ENCODE measurements at places on chromosomes 12 and 14.

- peak; percentile 68 for DNase-seq
These were observed 1.0 kb upstream of the CDK17 start for GRCh38 chr12:96401076-96401871.

DNA sequence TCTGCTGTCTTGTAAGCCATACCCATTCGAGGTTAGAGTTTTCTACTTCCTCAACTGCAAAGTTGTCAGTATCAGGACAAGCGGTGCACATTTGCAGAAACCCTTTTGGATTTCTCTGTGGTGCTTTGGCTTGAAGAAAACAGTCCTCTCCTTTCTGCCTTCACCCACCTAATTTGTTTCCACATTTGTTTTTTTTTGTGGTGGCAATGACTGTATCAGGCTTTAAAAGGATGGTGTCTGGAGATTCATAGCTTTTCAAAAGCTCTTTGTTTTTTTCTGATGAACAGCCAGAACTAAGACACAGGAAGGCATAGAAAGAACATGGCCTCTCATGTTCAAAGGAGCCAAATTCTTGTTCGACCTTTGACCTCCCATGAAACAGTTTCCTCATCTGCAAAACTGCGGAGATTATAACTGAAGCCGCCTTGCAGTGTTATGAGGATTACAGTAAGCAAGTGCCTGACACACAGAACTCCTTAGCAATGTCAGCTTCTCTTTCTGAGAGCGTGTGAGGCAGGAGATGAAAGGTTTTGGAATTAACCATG, 270.6 kb upstream of the TBX3 start:
- DNase-seq: no peak

- DNase-seq: no peak
These were observed 61.8 kb downstream of the SDR9C7 start for GRCh38 chr12:56872366-56872765.

GRCh38 chr12:76265424-76266180, 82.6 kb downstream of the BBS10 start:
- no peak for DNase-seq

DNA sequence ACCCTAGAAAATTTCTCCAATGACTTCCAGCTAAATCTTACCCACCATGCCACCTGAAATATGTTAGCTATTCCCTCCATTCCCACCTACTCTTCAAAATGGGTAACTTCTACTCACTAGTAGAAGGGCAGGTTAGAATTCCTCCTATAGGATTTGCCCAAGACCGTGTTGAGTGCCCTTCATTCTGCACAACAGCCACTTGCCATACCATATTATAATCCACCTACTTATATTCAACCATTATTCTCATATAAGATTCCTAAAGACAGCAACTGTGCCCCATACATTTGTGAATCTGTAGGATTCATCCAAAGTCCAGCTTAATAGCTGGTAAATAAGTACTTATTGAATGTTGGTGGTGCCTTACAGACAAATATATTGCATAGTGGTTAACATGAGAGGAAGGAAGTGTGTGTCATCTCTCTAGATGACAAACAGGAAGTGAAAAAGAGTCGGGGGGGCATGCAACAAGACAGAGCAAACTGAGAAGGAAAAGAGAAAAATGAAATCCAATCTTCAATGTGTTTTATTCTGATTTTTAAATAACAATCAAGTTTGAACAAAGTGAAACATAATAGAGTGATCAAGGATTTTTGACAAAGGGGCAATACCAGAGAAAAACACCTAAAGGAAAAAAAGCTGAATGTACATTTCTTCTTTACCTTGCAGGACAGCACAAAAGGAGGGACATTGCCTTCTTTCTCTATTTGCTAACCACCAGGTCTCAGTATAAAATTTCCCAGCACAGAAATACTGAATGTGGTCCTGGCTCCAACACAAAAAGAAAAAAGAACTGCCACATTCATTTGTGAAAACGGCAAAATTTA, 389.3 kb upstream of the USP15 start:
- DNase-seq: peak; percentile 10

DNA sequence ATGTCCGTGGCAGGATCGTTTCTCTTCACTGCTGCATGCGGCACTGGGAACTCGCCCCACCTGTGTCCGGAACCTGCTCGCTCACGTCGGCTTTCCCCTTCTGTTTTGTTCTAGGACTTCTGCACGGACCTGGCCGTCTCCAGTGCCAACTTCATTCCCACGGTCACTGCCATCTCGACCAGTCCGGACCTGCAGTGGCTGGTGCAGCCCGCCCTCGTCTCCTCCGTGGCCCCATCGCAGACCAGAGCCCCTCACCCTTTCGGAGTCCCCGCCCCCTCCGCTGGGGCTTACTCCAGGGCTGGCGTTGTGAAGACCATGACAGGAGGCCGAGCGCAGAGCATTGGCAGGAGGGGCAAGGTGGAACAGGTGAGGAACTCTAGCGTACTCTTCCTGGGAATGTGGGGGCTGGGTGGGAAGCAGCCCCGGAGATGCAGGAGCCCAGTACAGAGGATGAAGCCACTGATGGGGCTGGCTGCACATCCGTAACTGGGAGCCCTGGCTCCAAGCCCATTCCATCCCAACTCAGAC, 1.2 kb downstream of the FOS start:
- no peak for DNase-seq

GRCh38 chr14:92601131-92601710, 87.6 kb downstream of the RIN3 start:
- no peak for DNase-seq

DNA sequence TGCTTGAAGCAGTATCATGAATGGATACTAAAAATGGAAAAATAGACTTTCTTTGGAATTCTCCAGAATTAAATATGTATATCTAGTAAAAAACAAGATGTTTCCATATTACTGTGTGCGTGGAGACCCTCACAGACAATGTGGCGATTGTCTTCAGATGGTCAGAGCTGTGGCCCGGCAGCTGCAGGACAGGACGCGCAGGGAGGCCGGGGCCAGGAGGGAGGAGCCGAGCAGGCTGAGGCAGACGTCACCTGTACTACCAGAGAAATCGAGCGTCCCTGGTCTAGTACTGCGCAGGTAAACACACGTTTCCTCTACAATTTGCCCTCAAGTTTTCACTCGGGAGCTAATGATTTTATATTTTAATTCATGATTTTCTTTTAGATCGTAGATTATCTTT, 22.8 kb downstream of the DDX51 start:
- no peak for DNase-seq

DNA sequence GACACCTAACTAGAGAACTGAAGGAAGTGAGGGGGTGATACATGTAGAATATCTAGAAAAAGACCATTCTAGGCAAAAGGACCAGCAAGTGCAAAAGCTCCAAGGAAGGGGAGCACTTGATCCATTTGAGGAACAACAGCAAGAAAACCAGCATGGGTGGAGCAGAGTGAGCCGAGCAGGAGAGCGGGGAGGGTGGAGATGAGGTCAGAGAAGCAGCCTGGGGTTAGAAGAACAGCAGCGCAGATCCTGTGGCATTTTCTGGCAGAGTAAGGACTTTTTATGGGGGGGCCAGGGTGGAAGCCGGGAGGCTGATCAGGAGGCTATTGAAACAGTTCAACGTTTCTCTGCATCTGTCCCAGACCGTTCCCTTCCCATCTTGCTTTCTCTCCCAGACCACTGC, 24.5 kb upstream of the TMCC3 start:
- no peak for DNase-seq

- no peak for DNase-seq
These were observed 100.8 kb downstream of the AACS start for GRCh38 chr12:125166041-125166440.

DNA sequence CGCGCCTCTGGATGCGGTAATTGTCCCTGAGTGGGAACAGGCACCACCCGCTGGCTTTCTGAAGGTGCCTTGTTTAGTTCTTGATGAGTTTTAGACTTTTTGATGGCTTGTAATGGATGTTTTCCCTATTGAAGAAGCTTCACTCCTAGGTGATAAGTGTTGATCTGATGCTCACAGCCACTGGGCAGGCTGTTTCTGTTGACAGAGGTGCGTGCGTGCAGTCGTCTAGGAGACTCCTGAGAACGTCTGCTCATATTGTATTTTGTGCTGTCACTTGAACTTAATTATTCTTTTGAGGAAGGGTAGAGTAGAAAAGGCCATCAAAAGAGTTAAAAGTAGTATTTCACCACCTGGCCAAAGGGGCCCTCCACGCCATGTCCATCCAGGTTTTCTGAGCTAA, 70.5 kb downstream of the EP400 start:
- no peak for DNase-seq

DNA sequence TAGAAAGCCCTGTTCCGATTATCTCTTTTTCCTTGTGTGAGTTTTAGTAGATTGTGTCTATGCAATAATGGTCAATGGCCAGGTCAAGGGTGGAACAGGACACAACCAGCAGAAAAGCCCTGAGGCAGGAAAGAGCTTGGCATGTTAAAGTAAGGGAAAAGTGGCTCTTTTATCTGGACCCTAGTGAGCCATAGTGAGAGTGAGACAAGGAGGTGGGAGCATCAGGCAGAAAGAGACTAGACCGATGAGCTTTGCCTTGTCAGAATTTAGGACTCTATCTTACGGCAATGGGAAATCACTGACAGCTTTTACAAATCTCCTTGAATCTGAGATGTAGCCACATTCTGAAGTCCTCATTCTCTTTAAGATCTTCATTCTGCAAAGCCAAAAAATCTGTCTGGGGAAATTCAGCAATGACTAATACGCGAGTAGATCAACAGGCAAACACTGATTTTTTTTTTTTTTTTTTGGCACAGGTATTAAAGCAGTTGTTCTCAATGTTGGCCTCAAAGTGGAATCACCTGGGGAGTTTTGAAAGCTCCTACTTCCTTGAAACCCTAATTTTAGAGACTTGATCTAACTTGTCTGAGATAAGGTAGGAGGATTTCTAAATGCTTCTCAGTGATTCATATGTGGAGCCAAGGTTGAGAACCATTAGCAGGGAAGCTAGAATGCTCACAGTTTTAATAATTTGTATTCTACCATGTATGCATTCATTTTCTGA, 33.9 kb downstream of the TMEM19 start:
- DNase-seq: no peak

- no peak for DNase-seq
These were observed 488 bp upstream of the KIF5A start for GRCh38 chr12:57549203-57549908.

GRCh38 chr14:25001601-25002000, 48.3 kb downstream of the STXBP6 start:
- no peak for DNase-seq

DNA sequence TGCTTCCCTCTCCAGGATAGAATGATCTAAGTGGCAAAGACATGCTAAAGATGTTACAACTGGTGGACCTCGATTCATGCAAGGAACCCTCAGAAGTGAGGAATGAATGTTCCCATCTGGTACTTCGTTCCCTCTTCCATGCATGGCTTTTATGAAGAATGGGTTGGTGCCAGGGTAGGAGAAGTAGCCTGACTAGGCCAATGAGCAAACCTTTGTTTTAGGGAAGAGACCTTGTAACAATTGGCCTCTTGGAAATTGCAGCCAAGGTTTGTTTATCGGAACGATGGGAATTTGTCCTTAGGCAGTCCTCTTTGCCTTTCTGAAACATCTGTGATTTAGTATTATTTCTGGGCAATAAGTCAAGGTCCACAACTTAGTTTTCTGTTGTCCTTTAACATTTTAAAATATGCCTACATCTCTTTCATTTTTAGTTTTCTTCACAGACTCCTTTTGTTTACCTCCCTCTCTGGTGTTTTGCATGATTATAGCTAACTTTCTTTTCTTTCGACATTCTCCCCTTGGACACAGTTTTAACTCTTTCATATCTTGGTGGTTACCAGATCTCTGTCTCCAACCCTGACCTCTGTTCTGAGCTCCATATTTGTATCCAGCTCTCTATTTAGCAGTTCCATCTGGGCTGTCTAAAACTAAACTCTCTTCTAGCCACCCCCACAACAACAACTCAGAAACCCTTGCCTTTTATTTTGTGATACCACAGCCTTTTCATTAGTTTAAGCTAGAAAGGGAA, 70.0 kb downstream of the DIP2B start:
- DNase-seq: no peak

DNA sequence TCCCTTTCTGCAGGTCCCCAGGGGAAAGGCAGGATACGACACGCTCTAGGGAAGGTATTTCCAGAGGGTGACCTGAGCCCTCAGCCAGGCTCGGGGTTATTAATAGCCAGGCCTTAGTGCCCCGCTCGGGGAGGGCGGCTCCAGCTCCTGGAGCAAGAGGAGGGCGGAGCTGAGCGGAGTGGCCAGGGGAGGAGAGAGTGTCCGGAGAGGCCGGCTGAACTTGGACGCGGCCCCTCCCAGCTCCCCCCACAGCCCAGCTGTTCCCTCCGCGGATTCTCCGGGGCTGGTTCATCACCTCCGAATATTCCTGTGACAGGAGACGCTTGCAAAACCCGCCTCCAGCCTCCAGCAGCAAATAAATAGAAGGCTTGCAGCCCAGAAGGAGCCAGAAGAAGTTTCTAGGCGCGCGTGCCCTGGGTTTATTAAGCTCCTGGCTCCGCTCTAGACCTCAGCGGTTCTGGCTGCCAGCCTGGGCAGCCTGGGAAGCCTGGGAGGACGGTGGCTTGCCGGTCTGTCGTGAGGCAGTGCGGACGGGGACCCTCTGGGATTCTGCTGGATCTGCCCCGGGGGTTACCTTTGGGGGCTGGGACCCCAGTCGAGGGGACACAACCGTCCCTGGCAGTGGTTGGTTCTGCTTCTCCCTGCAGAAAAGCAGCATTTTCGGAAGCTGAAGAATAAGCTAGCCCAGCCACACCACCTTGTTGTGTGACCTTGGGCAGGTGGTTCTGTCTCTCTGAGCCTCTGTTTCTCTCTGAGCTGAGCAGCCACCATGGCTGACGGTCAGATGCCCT, at the start of gene HSPB8:
HSPB8 (plus strand) TSS at position 388 of the 791 bp plus-strand sequence; CDS start at position 770, 382 bp downstream.
- DNase-seq: no peak

- no peak for DNase-seq
These were observed 245.9 kb downstream of the ADAMTS20 start for GRCh38 chr12:43306066-43306465.

- DNase-seq: no peak
These were observed 10.6 kb downstream of the FICD start for GRCh38 chr12:108525681-108526080.

DNA sequence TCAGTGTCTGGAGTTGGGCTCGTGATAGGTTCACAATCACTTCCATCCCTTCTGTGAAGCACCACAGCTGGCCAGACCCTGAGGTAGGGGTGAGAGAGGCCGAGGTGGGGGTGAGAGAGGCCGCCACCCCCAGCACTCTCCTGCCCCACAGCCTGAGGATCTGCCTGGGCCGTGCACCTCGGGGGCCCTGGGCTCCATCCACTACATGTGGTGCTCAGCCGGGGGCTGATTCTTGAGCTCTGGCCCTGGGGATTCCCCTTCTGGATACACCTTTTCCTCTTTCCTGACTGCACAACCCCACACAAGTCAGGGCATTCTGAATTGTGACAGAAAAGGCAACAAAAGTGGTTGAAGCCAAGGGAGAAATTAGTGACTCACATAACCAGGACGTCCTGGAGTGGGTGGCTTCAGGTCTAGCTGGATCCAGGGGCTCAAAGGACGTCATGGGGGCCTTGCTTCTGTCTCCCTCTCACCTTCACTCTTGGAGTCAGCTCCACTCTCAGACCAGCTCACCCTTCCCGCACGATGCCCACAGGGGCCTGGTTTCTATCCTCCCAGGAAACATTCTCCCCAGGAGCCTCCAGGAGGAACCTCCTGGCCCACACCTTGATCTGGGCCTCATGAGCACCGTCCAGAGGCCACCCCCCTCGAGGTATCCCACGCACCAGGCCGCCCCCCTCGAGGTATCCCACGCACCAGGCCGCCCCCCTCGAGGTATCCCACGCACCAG, 12.1 kb upstream of the FBRSL1 start:
- no peak for DNase-seq

Measured in CD4-positive, alpha-beta T cell treated with Interleukin-15 for 4 hours (primary cell).